ENCODE measurements at places on chromosomes 12 and 14.

- no peak for DNase-seq
These were observed 109.2 kb downstream of the IGF1 start for GRCh38 chr12:102371165-102371564.

DNA sequence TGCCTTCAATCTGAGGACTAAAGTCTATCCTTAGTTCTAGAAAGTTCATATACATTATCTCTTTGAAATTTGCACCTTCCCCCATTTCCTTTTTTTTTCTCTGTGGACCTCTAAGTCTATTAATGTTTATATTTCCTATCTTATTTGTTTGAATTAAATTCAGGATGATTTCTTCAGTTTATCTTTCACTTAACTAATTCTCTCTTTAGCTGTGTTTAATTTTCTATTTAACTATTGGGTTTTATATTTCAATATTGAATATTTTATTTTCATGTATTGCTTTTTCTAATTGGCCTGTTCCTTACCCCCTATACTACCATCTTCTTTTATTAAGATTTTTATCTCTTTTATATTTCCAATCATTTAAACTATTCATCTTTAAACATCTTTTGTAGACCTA is 9.5 kb downstream of the PLEKHG3 start:
- no peak for DNase-seq

- DNase-seq = no peak
These were observed 68.8 kb downstream of the RPL10L start for GRCh38 chr14:46582826-46583225.

DNA sequence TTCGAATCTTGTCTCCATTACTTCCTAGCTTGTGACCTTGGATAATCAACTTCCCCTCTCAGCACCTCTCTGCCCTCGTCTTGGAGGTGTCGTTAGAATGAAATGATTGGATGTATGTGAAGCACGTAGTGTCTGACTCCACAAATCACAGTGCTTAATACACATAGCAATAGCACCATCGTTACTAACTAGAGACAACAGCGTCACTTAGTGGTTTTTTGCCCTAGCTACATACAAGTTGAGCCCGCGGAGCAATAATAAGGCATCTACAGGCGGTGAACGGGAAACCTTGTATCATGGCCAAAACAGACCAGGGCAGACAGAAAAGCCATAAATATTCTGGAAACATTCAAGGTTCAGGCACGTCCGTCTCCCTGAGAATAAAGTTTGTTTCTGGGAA is 154.9 kb downstream of the ASCL4 start:
- DNase-seq = no peak

GRCh38 chr12:28017126-28017872 is 44.8 kb upstream of the PTHLH start:
- DNase-seq = no peak

- no peak for DNase-seq
These were observed 64.1 kb upstream of the HIF1A start for GRCh38 chr14:61631045-61631687.

GRCh38 chr12:57844709-57845477 is 1.6 kb downstream of the CTDSP2 start:
- no peak for DNase-seq

DNA sequence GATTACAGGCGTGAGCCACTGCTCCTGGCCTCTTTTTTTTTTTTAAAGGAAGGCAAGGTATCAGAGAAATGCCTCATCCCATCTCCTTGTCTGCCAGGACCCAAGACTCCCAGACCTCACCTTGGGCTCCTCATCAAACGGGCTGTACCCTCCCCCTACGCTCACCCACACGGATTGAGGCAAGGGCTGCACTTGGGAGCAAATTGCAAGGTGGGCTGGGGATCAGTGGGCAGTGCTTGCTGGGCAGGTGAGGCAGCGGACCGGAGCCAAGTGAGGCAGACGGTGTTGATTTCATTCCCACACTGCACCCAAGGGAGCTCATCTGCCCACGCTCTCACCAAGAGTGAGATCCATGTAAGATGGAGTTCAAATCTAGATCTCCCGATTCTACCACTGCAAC is 41.0 kb upstream of the DICER1 start:
- DNase-seq = no peak

DNA sequence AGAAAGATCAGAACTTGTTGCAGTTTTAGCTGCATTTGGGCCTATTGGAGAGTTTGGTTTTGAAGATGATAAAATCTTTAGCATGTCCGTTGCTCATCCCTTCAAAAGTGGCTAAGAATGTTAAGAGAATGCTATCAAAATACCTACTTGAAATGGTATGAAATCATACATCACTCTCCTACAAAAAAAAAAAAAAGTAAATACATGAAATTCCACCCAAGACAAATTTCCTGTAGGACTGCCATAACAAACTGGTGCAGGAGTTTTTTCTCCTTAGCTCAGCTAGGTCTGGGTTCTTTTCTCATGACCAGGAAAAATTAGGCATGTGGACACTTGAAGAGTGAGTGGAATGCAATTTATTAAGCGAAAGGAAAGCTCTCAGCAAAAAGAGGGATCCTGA is 15.9 kb upstream of the FAR2 start:
- no peak for DNase-seq

GRCh38 chr12:98424726-98425401 is 90.5 kb upstream of the TMPO start:
- peak; percentile 59 for DNase-seq

DNA sequence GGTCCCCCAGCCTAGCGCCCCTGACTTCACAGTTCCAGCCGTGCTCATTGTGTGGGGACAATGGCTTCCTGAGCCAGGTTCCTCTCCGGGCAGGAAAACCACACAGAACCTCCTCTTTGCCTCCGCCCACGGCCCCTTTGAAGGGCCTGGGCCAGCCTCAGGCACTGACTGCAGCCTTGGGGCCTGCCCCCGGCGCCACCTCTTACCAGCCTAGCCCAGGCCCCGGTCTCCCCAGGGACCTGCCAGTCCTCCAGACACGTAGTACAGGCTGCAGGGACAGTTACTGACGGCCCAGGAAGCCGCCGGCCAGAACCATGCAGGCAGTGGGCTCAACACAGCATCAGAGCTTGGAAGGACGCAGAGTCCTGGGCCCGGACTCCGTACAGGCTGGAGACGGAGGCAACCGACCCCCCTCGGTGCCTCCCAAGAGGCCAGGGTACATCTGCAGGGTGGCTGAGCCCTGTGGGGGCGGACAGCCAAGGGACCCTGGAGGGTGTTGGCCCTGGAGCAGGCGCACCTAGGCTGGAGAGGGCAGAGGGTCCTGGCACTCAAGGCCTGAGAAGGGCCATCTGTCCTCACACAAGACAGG is 20.9 kb upstream of the NUDT14 start:
- DNase-seq = peak; percentile 36

GRCh38 chr12:26740348-26740747 is 92.6 kb downstream of the ITPR2 start:
- no peak for DNase-seq

All from CD4-positive, alpha-beta T cell treated with Interferon alpha-2 for 1 hour (primary cell).